ENCODE measurements at places on chromosomes 16 and 17.

- no peak for DNase-seq
Observed at GRCh38 chr16:4525634-4526277, 12.8 kb downstream of the CDIP1 start.

DNA sequence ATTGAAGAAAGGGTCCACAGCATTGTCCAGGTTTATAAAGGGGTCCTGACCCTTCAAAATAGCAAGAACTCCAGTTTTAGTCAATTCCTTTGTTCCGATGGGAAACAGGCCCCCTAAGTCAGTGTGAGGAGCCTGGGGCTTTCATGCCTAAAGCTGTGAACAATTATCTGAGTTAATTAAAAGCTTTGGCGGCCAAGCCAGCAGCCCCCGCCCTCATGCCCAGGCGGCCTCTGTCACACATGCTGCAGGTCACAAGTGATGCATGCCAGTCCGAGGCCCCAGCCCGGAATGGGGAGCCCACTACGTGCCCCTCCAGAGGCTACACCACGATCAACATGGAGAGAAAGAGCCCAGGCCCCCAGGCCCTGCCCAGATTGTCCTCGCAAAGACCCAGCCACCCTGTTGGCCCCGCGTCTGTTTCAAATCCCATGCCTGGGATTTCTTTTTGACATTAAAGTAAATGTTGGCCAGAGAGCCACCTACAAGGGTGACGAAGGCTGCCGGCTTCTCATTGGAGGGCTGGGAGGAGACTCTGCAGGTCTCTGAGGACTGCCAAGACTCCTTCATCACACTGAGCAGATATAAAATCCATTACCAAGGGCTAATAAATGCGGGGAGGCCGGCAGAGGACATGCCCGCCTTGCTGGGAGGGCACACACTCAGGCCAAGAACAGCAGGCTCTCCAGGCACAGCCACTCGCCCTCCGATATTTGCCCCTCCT lies 14.5 kb upstream of the PITPNM3 start:
- DNase-seq: no peak

- DNase-seq: no peak
Observed at GRCh38 chr17:77347544-77347943, 206.8 kb downstream of the SEC14L1 start.

DNA sequence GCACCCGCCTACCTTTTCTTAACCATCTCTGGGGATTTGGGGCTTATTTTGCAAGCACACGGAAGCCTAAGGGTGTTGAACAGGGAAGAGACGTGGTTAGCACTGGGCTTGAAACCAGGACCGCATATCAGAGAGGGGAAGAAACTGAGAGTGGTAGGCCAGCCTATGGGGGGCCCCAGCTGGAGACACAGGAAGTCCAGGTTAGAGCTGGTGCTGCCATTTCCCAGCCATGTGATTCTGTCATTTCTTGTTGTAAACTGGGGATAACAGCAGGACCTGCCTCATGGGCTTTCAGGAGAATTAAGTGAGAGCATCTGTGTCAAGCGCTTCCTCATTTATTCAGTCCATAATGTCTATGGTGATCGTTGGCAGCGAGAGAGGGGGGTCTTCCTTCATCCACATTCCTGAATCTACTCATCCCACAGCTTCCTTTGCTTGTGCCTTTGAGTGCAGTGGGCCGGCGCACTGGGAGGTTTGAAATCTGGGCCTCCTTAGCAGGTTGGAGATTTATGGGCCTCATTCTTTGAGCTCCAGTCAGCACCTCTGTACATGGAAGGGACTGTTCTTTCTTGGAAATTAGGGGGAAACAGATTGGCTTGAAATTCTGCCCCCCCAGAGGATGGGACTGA lies 20.1 kb downstream of the NKD1 start:
- DNase-seq: no peak

GRCh38 chr16:23187341-23187740 lies 4.8 kb downstream of the SCNN1G start:
- no peak for DNase-seq

DNA sequence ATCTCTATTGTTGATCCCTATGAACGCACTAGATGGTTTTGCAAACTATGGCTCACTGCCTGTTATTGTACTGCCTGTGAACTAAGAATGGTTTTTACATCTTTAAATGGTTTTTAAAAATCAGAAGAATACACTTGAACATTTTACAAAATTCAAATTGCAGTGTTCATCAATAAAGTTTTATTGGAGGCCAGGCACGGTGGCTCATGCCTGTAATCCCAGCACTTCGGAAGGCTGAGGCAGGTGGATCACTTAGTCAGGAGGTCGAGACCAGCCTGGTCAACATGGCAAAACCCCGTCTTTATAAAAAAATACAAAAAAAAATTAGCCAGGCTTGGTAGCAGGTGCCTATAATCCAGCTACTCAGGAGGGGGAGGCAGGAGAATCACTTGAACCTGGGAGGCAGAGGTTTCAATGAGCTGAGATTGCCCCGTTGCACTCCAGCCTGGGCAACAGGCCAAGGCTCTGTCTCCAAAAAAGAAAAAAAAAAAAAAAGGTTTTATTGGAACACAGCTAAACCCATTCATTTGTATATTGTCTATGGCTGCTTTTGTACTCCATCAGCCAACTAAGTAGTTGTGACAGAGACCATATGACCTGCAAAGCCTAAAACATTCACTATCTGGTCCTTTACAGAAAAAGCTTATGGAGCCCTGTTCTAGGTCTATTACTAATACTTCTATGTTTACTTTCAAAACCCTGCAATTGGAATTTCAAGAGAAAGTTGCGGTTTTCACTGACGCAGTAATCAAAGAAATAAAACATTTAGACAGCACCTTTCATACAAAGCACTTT lies 18.9 kb downstream of the IKZF3 start:
- DNase-seq: no peak

DNA sequence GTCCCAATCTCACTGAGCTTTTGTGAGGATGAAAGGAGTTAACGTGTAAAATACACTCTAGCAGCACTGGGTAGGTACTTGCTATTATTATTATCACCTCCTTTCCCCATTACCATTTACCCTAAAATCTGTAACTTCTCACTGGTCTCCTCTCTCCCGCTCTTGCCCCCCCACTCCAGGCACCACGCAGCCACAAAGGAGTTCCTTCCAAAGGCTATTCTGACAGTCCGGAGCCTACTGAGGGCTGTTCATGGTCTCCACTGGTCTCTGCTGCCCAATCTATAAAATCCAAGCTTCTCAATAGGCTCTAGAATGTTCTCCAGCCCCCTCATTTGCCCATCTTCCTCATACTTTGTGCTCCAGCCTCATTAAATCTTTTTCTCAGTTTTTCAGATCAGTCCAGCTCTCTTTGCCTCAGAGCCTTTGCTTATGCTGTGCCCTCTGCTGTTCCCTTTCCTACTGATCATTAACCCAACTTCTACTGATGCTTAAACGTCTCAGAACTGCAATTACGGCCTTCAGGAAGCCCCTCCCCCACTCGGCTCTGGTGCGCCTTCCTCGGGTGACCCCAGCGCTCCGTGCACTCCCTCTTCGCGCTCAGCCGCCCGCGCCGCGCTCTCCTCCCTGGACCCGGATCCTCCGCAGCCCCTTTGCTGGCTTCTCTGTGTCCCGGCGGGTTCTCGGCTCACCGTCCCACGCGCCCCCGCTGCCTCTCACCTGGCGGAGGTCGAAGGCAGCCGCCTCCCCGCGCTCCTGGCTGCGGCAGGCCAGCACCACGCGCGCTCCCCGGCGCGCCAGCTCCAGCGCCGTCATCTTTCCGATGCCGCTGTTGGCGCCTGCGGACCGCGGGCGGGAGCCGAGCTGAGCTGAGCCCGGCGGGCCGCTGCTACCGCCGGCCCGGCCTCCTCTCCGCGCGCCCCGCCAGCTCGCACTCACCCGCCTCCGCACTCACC lies 737 bp downstream of the DHRS13 start:
- no peak for DNase-seq

DNA sequence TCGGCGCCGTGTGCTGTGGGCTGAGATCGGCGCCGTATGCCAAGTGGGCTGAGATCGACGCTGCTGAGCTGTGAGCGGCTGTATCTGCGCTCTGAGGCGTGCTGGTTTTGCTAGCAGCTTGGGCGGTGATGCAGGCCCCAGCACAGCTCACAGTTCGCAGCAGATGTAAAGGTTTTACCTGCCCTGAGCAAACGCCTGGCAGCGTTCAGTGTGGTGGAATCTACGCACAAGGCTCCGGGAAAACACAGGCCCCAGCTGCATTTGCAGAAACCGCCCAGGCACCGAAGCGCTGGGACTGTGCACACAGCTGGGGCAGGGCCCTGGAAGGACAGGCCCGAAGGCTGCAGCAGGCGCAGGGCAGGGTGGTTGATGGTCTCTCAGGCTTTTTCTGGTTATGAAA lies 8.0 kb upstream of the ZNF469 start:
- no peak for DNase-seq

All from D721Med (cell line).